GM12878 (cell line): ENCODE measurements at places on chromosomes 6 and 20. TPM values are rescaled to one million over a fixed set of nuclear protein-coding genes. Genes with fewer than 3 reads are reported as not detected.

CHD6 gene
- 20.9 and 24.3 TPM in 2 replicates for polyA plus RNA-seq

SS18L1 gene
- polyA plus RNA-seq: 2.4 TPM in 2 replicates

GRIK2 gene
- not detected in 2 replicates for polyA plus RNA-seq

STXBP5 gene
- polyA plus RNA-seq: 1.4 and 1.8 TPM in 2 replicates

AGPAT1 gene
- 18.1 and 20.3 TPM in 2 replicates for polyA plus RNA-seq

BEND6 gene
- polyA plus RNA-seq: 2.4 and 2.8 TPM in 2 replicates

MPC1 gene
- polyA plus RNA-seq: 173 and 177 TPM in 2 replicates

NRSN1 gene
- not detected in 2 replicates for polyA plus RNA-seq

TMEM244 gene
- polyA plus RNA-seq: not detected in 2 replicates

CLPSL2 gene
- polyA plus RNA-seq: not detected in 2 replicates

IL17F gene
- not detected in 2 replicates for polyA plus RNA-seq

CCM2L gene
- polyA plus RNA-seq: not detected in 2 replicates

SEL1L2 gene
- polyA plus RNA-seq: not detected in 2 replicates

EZR gene
- polyA plus RNA-seq: 277 and 287 TPM in 2 replicates

PPP1R3D gene
- polyA plus RNA-seq: 0.20 and 0.39 TPM in 2 replicates

OOEP gene
- not detected in 2 replicates for polyA plus RNA-seq

DEFB126 gene
- polyA plus RNA-seq: not detected in 2 replicates

MLN gene
- not detected in 2 replicates for polyA plus RNA-seq

TAF8 gene
- 10.7 and 11.7 TPM in 2 replicates for polyA plus RNA-seq

TMC2 gene
- polyA plus RNA-seq: not detected in 2 replicates

ADGB gene
- polyA plus RNA-seq: not detected in 2 replicates

DDO gene
- not detected in 2 replicates for polyA plus RNA-seq

ZNF217 gene
- 16.6 and 16.9 TPM in 2 replicates for polyA plus RNA-seq

ARMC12 gene
- 0.25 and 0.29 TPM in 2 replicates for polyA plus RNA-seq

MTFR2 gene
- 25.1 and 29.2 TPM in 2 replicates for polyA plus RNA-seq

NMBR gene
- not detected in 2 replicates for polyA plus RNA-seq

CRISP3 gene
- not detected in 2 replicates for polyA plus RNA-seq

MLIP gene
- polyA plus RNA-seq: not detected in 2 replicates

BPIFB2 gene
- polyA plus RNA-seq: not detected in 2 replicates

COL9A1 gene
- not detected in 2 replicates for polyA plus RNA-seq

OR2H2 gene
- not detected in 2 replicates for polyA plus RNA-seq

LAMP5 gene
- 0.10 and 0.26 TPM in 2 replicates for polyA plus RNA-seq

SMPDL3A gene
- polyA plus RNA-seq: not detected in 2 replicates

KHDC1L gene
- polyA plus RNA-seq: not detected in 2 replicates

LZTS3 gene
- polyA plus RNA-seq: 0.04 and 0.08 TPM in 2 replicates

TXLNB gene
- polyA plus RNA-seq: not detected in 2 replicates

SLC2A10 gene
- not detected in 2 replicates for polyA plus RNA-seq

SMIM13 gene
- polyA plus RNA-seq: 4.7 and 5.1 TPM in 2 replicates

ECT2L gene
- polyA plus RNA-seq: 0.05 TPM in 1 of 2 replicates, not detected in the other

TTK gene
- 41.4 and 45.5 TPM in 2 replicates for polyA plus RNA-seq

NHLRC1 gene
- 0.20 TPM in 1 of 2 replicates, not detected in the other for polyA plus RNA-seq

ZNF831 gene
- 0.02 and 0.06 TPM in 2 replicates for polyA plus RNA-seq

FLRT3 gene
- 0.09 and 0.36 TPM in 2 replicates for polyA plus RNA-seq

BPIFB4 gene
- not detected in 2 replicates for polyA plus RNA-seq

C6orf163 gene
- 0.82 and 1.1 TPM in 2 replicates for polyA plus RNA-seq

RBL1 gene
- 23.4 and 25.5 TPM in 2 replicates for polyA plus RNA-seq

EFCAB8 gene
- 0.05 TPM in 1 of 2 replicates, not detected in the other for polyA plus RNA-seq

KCNK5 gene
- 1.0 and 1.6 TPM in 2 replicates for polyA plus RNA-seq

STMND1 gene
- not detected in 2 replicates for polyA plus RNA-seq

NCR2 gene
- polyA plus RNA-seq: not detected in 2 replicates

PTGIS gene
- polyA plus RNA-seq: not detected in 2 replicates

SMLR1 gene
- not detected in 2 replicates for polyA plus RNA-seq

COL21A1 gene
- polyA plus RNA-seq: not detected in 2 replicates

SIRPA gene
- 2.7 and 3.6 TPM in 2 replicates for polyA plus RNA-seq

CTCFL gene
- 0.20 TPM in 1 of 2 replicates, not detected in the other for polyA plus RNA-seq

RSPO3 gene
- polyA plus RNA-seq: not detected in 2 replicates
